Thoracic aorta (tissue), 2 donors: ENCODE measurements at places on chromosomes 12 and 14. TPM values are rescaled to one million over a fixed set of nuclear protein-coding genes. Genes with fewer than 3 reads are reported as not detected.
A peak's percentile ranks its signal among the peaks of the same experiment; 100 is the strongest.

GRCh38 chr12:87311206-87311605 lies 718.0 kb downstream of the C12orf50 start:
- H3K4me3 ChIP-seq: peak overlapping the region; percentile 1
- no peak overlapping the region for H3K27ac ChIP-seq
- no peak for DNase-seq
- no peaks in the 10 kb centered on the region for H3K27me3 ChIP-seq
- H3K36me3 ChIP-seq: no peaks in the 10 kb centered on the region
- peaks cover 14% of the 10 kb centered on the region for H3K4me1 ChIP-seq

GRCh38 chr14:25050269-25051150 lies 563 bp upstream of the STXBP6 start:
- H3K27ac ChIP-seq: no peak overlapping the region
- DNase-seq: no peak
- H3K4me1 ChIP-seq: peaks cover 27% of the 10 kb centered on the region
- H3K27me3 ChIP-seq: peaks cover 7% of the 10 kb centered on the region
- H3K4me3 ChIP-seq: peak overlapping the region; percentile 78

DNA sequence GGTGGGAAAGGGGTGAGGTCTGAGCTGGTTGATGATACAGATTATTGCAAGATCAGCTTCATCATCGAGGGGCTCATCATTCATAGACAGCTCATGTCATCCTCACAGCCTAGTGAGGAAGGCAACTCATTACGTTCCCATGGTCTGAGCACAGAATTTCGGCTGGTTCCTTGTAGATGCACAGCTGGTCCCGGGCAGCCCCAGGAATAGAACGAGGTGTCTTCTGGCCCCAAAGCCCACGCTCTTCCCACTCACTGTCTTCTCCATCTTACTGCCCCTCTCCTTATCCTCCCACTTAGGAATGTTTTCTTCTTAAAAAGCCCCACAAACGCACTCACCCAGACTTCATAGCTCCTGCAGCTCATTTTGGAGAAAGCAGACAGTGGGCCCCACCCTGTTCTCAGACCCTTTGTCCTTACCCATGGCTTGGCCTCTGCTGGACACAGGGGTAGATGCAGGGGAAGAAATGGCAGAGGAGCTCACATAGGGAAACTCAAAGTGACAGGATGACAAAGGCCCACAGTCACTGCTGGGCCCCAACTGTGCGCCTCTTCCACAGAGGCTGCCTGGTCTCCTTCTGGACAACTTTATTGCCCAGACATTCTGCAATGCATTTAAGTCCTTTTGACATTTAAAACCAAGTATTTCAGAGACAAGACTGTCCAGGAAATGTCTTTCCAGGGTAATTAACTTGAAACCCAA lies 162.2 kb downstream of the ADGRD1 start:
- DNase-seq: no peak
- no peaks in the 10 kb centered on the region for H3K27me3 ChIP-seq
- no peaks in the 10 kb centered on the region for H3K36me3 ChIP-seq

GRCh38 chr12:124044809-124045321 lies 71.8 kb downstream of the ZNF664 start:
- H3K4me3 ChIP-seq: no peak overlapping the region
- H3K36me3 ChIP-seq: no peaks in the 10 kb centered on the region
- H3K27me3 ChIP-seq: no peaks in the 10 kb centered on the region
- H3K27ac ChIP-seq: no peak overlapping the region
- DNase-seq: no peak
- no peaks in the 10 kb centered on the region for H3K4me1 ChIP-seq

DNA sequence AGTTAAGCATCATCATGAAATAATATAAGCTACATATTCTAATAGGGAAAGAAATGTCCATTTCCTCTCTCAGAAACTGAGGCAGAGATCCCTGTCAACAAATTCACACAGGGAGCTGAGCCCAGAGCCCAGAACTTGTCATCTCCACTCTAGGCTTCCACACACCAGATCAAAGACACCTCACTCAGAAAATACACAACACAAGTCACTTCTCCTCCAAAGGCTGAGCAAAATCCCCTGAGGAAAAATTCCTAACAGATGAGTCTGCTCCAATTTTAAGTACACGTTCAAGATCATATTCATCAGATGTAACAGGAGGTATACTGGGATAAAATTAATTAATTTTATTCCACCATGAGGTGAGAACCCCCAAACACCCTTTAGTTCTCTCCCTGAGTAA lies 227.3 kb downstream of the DPF3 start:
- H3K27ac ChIP-seq: no peak overlapping the region
- no peak overlapping the region for H3K4me3 ChIP-seq
- H3K4me1 ChIP-seq: no peaks in the 10 kb centered on the region
- H3K36me3 ChIP-seq: no peaks in the 10 kb centered on the region
- DNase-seq: no peak
- H3K27me3 ChIP-seq: no peaks in the 10 kb centered on the region

DNA sequence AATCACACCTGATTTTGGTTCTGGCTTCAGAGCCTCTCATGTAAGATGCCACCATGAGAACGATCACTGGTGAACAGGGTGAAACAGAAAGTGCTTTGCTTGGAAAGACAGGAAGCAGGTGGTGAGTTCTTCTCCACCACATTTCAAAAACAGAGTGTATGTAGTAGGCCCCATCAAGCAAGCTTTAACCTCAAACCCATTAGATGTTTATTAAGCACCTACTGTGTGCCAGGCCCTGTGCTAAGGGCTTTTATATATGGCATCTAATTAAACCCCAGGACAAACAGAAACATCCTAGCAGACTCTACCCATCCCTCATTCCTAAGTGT lies 47.8 kb upstream of the MED13L start:
- H3K36me3 ChIP-seq: no peaks in the 10 kb centered on the region
- no peak overlapping the region for H3K4me3 ChIP-seq
- no peaks in the 10 kb centered on the region for H3K27me3 ChIP-seq
- peak overlapping the region; percentile 48 for H3K27ac ChIP-seq

The GLTP gene
- total RNA-seq: 42.4 TPM

The KRT77 gene
- total RNA-seq: 0.41 TPM
